Karpas-422 (cell line): ENCODE measurements at places on chromosomes 16 and 17. TPM values are rescaled to one million over a fixed set of nuclear protein-coding genes. Genes with fewer than 3 reads are reported as not detected.

Gene PERCC1
- total RNA-seq, result not detected in 2 replicates

Gene UBE2I
- 53.7 and 78.1 TPM in 2 replicates for total RNA-seq

DNA sequence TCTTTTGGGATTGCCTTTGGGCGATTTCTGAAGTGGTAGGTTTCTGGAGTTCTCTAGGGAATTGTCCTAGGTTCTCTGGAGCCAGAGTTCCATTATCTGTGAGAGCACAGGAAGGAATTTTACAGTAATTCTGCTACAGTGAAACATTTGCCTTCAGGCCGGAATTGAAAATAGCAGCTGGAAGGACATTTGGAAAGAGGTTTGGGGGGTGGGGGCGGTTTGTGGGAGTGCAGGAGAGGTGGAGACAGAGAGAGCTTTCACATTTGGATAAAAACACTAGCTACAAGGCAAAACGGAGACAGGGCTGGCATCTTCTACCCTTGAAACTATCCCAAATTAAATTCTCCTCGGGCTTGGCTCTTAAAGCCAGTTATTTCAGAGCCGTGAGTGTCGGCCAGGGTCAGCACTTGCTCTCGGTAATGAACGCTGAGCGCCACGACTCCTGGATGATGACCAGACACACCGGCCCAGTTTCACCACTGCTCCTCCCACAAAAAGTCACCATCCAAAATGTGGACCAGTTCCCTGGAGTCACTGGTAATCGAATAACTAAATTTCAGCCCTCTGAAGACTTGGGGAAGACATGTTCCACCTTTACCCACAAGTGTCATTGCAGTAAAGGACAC, 67.7 kb upstream of the TANC2 start:
- DNase-seq, result peak; percentile 12

- DNase-seq, result no peak
These were observed 878 bp downstream of the KRT10 start for GRCh38 chr17:40821536-40821935.

GRCh38 chr16:76527244-76527643, 250.0 kb downstream of the CNTNAP4 start:
- peak; percentile 27 for DNase-seq

- no peak for DNase-seq
These were observed 37.1 kb upstream of the MGAT5B start for GRCh38 chr17:76830987-76831715.

GRCh38 chr16:49365711-49366509, 7.7 kb upstream of the C16orf78 start:
- no peak for DNase-seq

Gene NEUROD2
- total RNA-seq, result not detected in 2 replicates

- no peak for DNase-seq
These were observed 692.9 kb upstream of the EEF2KMT start for GRCh38 chr16:5790512-5790911.

Gene KRTAP17-1
- total RNA-seq, result 1.6 TPM in 1 of 2 replicates, not detected in the other

Gene KLHL10
- 0.29 TPM in 1 of 2 replicates, not detected in the other for total RNA-seq
